GM18507 (cell line): ENCODE measurements at places on chromosomes 6 and 20.

DNA sequence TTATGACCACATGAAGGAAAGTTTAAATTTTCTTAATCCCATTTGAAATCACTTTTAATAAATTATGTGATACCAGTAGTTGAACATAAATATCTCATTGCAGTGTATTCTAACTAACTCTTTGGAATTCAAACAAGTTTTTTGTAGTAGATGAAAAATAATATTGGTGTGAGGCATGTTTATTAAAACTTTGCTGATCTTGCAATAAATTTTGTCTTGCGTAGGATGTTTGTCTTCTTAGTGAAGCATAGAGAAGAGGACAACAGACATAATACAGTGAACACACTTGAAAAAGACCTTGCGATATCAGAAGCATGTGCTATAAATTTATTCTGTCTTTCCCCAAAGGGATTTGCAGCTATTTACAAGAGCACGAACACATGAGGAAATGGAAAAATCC is 140.7 kb downstream of the HTR1B start:
- no peak for DNase-seq

DNA sequence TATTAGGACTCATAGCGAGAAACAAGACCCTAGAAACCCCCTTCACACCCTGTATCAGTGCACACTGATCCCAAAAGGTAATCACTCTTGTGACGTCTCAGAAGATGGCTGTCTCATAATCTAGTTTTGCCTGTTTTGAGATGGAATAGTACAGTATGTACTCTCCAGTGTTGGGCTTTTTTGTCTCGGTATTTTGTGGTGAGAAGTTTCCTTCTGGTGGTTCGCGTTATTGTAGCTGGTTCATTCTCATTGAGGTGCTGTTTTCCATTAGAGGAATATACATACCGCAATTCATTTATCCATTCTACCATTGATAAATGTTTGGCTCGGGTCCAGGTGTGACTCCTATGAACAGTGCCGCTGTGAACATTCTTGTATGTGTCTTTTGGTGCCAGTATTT is 27.9 kb upstream of the MAP3K4 start:
- DNase-seq: no peak

DNA sequence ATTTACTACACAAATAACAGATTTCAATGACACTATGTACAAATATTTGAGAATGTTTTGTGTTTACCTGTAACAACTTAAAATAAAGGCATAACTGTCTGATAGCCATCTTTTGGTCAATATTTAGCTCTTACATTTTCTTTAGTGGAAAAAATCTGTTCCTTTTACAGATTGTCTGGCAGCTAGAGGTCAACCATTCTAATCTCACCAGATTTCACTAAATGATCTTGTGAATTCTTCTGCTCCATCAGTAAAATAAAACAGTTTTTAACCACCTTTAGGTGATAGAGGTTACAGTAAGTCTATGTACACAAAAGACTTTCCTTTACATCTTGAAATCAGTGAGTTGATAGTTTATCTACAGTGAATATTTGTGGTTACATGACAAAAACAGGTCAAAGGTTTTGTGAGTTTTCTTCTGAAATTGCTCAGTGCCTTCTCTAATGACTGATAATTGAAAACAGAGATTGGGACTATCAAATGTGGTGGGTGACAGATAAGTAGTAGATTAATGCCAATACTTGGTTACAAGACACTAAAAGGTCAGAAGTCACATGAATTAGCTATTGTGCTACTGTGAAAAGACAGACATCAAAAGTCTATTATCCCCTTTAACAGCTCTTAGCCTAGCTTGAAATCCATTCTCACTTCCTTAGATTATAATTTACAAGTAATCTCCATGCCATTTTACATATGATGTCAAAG is 47.4 kb downstream of the BMP5 start:
- DNase-seq: no peak

DNA sequence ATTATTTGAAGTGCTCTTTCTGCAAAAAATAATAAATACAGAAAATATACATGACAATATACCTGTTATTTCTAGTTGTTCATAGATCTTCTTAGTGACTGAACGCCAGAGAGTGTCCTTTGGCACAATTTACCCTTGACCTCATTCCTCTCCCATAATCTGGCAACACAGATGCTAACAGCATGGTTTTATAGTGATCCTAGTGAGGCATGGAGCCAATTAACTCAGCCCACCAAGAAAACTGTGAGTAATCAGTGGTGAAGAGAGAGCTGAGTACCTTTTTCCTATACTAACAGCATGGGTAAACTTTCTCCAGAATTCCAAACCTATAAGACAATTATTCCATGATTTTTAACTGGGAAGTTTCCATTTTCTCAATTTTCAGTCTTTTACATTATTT is 61.0 kb downstream of the VGLL2 start:
- DNase-seq: no peak

DNA sequence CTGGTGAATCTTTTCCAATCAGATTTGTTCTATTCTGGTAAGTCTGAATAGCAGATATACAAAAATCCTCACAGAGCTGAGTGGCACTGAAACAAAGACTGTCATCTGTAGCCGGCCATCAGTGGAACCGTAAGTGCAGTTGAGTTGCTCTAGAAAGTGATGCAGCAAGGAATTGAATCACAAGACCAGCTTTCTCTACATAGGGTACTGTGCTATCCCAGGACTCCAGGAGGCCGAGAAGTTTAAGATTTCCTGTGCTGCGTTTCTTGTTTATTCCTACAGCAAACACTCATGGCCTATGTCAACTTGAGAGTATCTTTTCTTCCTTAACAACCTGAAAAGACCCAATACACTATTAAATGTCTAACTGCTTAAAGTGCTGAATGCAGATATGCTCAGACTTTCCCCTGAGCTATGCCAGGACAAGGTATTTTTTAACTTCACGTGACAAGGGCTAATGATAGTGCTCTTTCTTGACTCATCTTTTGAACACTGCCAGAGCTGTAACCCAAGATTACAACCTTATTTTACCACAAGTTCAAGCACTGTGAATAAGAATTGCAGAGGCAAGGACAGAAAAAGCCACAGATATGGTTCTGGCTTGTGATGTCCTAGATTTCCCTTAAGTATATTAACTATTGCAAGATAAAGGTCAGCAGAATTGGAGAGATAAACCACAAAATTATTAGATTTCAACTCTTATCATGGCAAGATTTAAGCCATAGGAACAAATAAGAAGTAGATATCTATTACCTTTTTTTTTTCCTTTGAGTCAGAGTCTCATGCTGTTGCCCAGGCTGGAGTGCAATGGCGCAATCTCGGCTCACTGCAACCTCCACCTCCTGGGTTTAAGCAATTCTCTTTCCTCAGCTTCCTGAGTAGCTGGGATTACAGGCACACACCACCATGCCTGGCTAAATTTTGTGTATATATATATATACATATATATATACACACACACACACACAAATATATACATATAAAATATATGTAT is 71.6 kb downstream of the GJA1 start:
- DNase-seq: no peak

GRCh38 chr6:43942616-43943015 is 172.6 kb downstream of the VEGFA start:
- no peak for DNase-seq

DNA sequence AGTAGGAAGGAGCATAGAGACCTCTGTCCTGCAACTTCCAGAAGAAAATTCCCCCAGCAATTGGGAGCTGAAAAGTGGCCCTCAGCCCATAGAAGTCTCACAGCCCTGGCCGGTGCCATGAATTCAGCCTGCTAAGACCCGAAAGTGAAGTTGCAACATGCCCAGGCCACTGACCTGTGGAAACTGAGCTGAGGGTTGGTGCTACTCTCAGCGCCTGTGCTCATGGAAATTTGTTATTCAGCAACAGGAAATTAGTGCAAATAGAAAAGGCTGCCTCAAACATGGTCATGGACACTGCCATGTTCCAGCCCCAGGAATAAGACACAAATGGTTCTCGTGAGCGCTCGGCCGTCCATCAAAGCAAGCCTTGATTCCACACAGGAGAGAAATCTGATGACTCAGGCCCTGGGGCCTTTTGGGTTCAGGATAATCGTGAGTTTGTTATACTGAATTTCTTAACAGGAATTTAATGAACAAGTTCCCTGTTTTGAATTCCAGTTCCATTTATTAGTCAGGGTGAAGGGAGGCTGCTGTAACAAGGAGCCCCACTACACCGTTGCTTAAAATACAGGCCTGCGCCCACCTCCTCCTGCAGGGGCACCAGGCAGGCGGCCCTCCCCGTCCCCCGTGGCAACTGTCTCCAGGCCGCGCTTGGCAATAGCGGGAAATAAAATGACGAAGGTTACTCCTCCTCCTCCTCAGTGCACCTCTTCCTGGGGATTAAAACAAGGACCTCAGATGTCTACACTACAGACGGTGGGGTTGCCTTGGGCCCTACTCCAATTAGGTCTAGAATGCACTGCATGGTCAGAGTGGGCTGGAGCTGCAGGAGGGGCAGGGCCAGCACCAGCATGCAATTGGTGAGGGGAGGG is 152.9 kb downstream of the ERMARD start:
- no peak for DNase-seq

GRCh38 chr20:21352703-21353102 is 44.6 kb downstream of the NKX2-4 start:
- DNase-seq: no peak

DNA sequence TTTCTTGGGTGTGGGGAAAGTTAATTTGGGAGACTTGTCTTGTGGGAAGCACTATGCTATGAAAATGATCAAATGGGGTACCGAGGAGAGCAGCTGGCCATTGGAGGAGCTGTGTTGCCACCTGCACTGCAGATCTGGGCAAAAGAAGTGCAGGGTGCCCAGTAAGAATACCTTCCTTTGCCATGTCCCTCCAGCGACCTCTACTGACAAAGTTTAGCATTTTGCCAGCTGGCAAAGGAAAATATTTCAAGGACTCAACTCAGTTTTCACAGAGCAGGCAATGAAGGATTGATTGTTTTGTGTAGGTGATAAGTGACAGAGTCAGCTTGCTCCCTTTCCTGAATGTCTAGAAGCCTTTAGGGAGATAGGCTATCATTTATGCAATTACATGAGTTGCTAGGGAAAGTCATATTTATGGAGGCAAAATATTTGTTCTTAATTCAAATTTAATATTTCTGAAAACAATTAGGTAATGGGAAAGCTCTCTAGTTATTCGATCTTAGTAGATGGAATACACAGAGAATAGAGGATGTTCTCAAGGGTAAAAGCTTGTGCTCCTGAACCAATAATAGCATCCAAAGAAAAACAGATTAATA is 118.4 kb downstream of the FARS2 start:
- peak; percentile 17 for DNase-seq

- DNase-seq: no peak
These were observed 4.1 kb downstream of the ZC3H12D start for GRCh38 chr6:149480502-149481280.

- DNase-seq: no peak
These were observed 86.8 kb downstream of the CDK19 start for GRCh38 chr6:110728501-110728900.

DNA sequence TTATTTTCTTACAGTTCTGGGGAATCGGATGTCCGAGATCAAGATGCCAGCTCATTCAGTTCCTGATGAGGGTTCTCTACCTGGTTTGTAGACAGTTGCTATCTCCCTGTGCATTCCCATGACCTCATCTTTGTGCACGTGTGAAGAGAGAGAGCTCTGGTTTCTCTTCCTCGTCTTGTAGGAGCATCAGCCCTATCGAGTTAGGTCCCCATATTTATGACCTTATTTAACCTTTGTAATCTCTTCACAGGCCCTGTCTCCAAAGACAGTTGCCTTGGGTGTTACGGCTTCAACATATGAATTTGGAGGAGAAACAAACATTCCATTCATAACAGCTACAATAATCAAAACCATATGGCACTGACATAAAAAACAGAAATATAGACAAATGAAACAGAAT is 455.3 kb downstream of the HACE1 start:
- DNase-seq: no peak

- no peak for DNase-seq
These were observed 41.5 kb upstream of the TENT5A start for GRCh38 chr6:81793821-81794475.

DNA sequence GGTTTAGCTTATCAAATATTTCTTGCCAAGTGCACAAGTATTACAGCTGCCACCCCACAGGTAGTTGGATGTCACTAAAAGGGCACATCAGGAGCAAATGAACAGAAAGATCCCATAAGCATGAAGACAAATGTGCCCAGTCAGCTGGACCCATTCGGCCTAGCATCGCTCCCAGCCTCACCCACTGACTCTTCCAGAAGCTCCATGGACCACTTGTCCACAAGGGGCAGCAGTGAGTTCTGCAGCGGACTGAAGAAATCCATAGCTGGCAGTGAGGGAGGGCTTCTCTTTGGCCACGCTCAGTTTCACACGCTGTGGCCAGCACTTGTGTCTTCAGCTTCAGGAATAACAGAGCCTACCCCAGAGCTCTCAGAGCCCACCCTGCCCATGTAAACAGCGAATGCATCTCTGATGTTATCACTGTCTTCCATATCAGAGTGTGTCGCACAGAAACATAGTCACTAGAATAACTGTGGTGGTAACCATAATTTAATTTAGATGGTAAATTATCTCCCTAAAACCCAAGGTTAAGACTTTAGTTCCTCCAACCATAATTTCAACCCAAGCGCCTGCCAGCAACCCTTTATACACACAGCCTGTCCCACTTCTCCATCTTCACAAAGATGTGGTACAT is 15.8 kb downstream of the CGA start:
- DNase-seq: peak; percentile 15

- DNase-seq: no peak
These were observed 10.2 kb downstream of the HDAC2 start for GRCh38 chr6:113960795-113961194.

DNA sequence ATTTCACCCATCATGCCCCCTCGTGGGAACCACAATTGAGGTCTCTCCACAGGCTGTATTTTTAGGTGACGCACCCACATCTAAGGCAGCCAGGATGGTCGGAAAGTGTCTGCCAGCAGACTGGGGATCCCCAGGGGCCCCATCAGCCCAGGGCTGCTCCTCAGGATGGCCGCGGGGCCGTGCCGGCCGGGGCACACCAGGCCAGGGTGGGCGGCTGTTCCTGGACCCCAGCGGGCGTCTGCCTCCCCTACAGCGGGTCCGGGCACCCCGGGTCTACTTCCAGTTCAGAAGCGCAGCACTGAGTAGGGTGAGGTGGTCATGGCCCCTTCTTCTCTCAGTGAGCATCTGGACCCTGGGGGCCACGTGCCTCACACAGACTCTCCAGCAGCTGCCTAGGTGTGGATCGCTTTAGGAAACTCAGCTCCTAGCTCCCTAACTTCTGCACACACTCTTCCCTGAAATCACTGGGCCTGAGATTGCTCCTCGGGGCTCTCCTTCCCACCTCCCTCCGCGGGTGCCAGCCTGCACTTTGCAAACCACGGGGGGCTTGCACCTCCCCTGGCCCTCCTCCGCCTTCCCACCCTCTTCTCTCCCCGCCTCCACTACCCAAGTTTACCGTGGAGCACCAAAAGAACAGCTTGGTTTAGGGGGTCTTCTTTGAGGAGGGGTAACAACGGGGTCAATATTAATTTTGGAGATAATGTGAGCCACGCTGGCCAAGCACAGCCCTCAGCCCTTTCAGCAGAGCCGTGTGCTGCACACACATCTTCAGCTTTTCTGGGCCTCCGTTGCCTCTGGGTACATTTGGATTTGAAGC is 14.2 kb upstream of the FOXC1 start:
- DNase-seq: no peak

DNA sequence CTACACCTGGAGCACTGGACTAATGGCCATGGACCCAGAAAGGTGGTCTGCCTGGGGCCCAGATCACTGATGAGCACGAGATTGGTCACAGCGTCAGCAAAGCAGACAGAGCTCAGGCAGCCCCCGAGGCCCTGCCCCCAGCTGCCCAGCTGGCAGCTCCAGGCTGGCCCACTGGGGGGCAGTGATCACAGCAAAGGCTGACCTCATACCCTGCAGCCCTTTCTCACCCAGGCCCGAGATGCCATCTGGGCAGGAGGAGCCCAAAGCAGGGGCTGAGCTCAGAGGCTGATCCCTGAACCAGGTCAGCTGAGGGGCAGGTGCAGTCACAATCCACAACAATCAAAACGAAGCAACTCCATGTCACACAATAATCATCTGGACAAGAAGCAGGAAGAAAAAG is 4.1 kb downstream of the MAP1LC3A start:
- DNase-seq: no peak
